Activated CD8-positive, alpha-beta memory T cell treated with anti-CD3 and anti-CD28 coated beads, Interleukin-2, amount 10 ng/mL, durations not matched to agents 7 days and 5 days (primary cell): ENCODE measurements at places on chromosomes 7 and 10. TPM values are rescaled to one million over a fixed set of nuclear protein-coding genes. Genes with fewer than 3 reads are reported as not detected.

PON3 gene
- total RNA-seq = not detected

RPS24 gene
- total RNA-seq = 1,245 TPM

CYP2E1 gene
- total RNA-seq = 0.26 TPM

KEL gene
- 0.70 TPM for total RNA-seq

ZSCAN21 gene
- total RNA-seq = 7.9 TPM

FXYD4 gene
- total RNA-seq = not detected

MYOZ1 gene
- not detected for total RNA-seq

PLCE1 gene
- 0.06 TPM for total RNA-seq

ZCCHC24 gene
- total RNA-seq = 2.4 TPM

EN2 gene
- total RNA-seq = not detected

SLC26A3 gene
- total RNA-seq = not detected

CC2D2B gene
- total RNA-seq = 3.0 TPM

PPP1R3A gene
- total RNA-seq = not detected

FANK1 gene
- total RNA-seq = 0.49 TPM

TMEM72 gene
- not detected for total RNA-seq

HTRA1 gene
- not detected for total RNA-seq
